ENCODE measurements at places on chromosomes 11 and 22. TPM values are rescaled to one million over a fixed set of nuclear protein-coding genes. Genes with fewer than 3 reads are reported as not detected.

- no peaks in the 10 kb centered on the region for H3K27me3 ChIP-seq
- peak overlapping the region; percentile 98 for H3K4me3 ChIP-seq
- H3K4me1 ChIP-seq: peaks cover 40% of the 10 kb centered on the region
- peaks cover 22% of the 10 kb centered on the region for H3K36me3 ChIP-seq
- peak overlapping the region; percentile 94 for H3K27ac ChIP-seq
- no peak for DNase-seq
Measured at GRCh38 chr11:66844496-66845142, 1.4 kb downstream of the RCE1 start.

DNA sequence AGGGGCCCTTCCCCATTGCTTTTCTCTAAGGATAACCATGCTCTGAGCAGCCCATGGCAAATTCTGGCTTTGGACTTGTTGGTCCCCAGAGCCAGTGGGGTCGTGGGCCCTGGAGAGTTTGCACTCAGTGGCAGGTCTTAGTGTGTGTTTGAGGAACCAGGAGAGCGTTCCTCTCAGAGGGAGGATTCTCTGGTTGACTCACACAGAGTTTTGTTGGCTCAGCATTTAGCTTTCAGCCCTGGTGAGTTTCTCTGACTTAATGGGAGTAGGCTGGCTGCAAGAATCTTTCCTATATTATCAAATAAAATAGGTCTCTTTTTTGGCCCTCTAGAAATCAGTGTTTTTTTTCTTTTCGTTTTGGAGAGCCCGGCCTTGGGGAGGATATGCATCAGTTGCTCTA lies 20.9 kb downstream of the ST14 start:
- no peak for DNase-seq
- no peaks in the 10 kb centered on the region for H3K27me3 ChIP-seq
- H3K27ac ChIP-seq: no peak overlapping the region
- H3K4me3 ChIP-seq: no peak overlapping the region
- no peaks in the 10 kb centered on the region for H3K4me1 ChIP-seq

- H3K4me3 ChIP-seq: no peak overlapping the region
- no peaks in the 10 kb centered on the region for H3K4me1 ChIP-seq
- no peak for DNase-seq
- no peak overlapping the region for H3K27ac ChIP-seq
- H3K36me3 ChIP-seq: peaks cover 3% of the 10 kb centered on the region
Measured at GRCh38 chr22:42905217-42905616, 48.1 kb upstream of the ARFGAP3 start.

GRCh38 chr22:22772396-22772795 lies 115.2 kb upstream of the IGLL5 start:
- H3K36me3 ChIP-seq: no peaks in the 10 kb centered on the region
- no peak for DNase-seq
- H3K4me3 ChIP-seq: no peak overlapping the region

- H3K27ac ChIP-seq: peak overlapping the region; percentile 79
- H3K27me3 ChIP-seq: no peaks in the 10 kb centered on the region
- peaks cover 36% of the 10 kb centered on the region for H3K4me1 ChIP-seq
- peaks cover 2% of the 10 kb centered on the region for H3K36me3 ChIP-seq
Measured at GRCh38 chr11:96241331-96241841, 101.6 kb downstream of the MAML2 start.

GRCh38 chr11:16783321-16783801 lies 44.9 kb downstream of the C11orf58 start:
- no peak overlapping the region for H3K27ac ChIP-seq
- no peak for DNase-seq
- H3K4me1 ChIP-seq: peaks cover 2% of the 10 kb centered on the region

DNA sequence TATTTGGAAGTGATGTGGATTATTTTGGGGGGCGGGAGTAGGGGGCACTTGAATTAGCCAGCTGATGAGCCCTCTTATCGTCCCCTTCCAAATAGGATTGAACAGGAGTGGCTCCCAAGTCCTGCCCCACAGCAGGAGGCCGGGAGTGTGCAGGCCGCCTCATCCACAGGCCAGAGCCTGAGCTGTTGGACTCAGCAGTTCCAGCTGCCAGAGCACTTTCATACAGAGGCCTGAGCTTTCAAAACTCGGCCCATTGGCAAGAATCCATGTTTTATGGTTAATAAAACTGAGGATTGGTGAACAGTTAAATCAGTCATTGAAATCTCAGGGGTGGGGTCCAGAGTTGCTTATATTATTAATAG lies 9.6 kb downstream of the FAM118A start:
- peak overlapping the region; percentile 96 for H3K27ac ChIP-seq
- peaks cover 7% of the 10 kb centered on the region for H3K36me3 ChIP-seq
- peaks cover 65% of the 10 kb centered on the region for H3K4me1 ChIP-seq
- H3K27me3 ChIP-seq: no peaks in the 10 kb centered on the region

DNA sequence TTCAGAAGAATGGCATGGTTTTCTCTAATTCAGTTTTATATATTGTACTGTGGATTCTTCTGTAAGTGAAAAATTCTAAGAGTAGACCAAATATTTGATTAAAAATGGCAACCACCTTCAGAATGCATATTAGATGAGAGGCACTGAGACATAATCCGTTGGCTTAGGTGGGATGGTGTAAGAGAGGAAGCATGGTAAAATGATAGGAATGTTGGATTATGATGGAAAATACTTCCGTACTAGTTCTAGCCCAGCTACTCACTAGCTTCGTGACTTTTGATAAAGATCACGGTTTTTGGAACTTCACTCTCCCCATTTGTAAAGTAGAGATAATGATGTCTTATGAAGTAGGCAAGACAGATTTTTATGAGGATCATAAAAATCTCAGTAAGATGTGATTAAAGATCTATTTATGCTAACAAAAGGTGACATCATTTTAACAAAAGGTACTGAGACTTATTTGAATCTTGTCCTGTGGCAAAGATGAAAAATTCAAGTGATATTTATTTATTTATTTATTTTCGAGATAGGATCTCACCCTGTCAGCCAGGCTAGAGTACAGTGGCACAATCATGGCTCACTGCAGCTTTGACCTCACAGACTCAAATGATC lies 37.5 kb downstream of the UVRAG start:
- no peak overlapping the region for H3K4me3 ChIP-seq
- H3K4me1 ChIP-seq: peaks cover 9% of the 10 kb centered on the region
- peaks cover 27% of the 10 kb centered on the region for H3K36me3 ChIP-seq
- no peak for DNase-seq
- H3K27me3 ChIP-seq: no peaks in the 10 kb centered on the region
- no peak overlapping the region for H3K27ac ChIP-seq

- no peak overlapping the region for H3K27ac ChIP-seq
- H3K4me1 ChIP-seq: no peaks in the 10 kb centered on the region
- no peak for DNase-seq
- no peaks in the 10 kb centered on the region for H3K36me3 ChIP-seq
Measured at GRCh38 chr11:41816396-41816795, 356.9 kb upstream of the LRRC4C start.

GRCh38 chr11:117743121-117743815 lies 53.7 kb downstream of the DSCAML1 start:
- H3K4me3 ChIP-seq: no peak overlapping the region
- H3K27me3 ChIP-seq: no peaks in the 10 kb centered on the region
- peaks cover 5% of the 10 kb centered on the region for H3K4me1 ChIP-seq
- H3K27ac ChIP-seq: no peak overlapping the region
- DNase-seq: no peak

- no peaks in the 10 kb centered on the region for H3K36me3 ChIP-seq
- no peak overlapping the region for H3K27ac ChIP-seq
- peaks cover 20% of the 10 kb centered on the region for H3K4me1 ChIP-seq
- H3K27me3 ChIP-seq: peaks cover 15% of the 10 kb centered on the region
Measured at GRCh38 chr11:34609850-34610249, 11.0 kb upstream of the EHF start.

DNA sequence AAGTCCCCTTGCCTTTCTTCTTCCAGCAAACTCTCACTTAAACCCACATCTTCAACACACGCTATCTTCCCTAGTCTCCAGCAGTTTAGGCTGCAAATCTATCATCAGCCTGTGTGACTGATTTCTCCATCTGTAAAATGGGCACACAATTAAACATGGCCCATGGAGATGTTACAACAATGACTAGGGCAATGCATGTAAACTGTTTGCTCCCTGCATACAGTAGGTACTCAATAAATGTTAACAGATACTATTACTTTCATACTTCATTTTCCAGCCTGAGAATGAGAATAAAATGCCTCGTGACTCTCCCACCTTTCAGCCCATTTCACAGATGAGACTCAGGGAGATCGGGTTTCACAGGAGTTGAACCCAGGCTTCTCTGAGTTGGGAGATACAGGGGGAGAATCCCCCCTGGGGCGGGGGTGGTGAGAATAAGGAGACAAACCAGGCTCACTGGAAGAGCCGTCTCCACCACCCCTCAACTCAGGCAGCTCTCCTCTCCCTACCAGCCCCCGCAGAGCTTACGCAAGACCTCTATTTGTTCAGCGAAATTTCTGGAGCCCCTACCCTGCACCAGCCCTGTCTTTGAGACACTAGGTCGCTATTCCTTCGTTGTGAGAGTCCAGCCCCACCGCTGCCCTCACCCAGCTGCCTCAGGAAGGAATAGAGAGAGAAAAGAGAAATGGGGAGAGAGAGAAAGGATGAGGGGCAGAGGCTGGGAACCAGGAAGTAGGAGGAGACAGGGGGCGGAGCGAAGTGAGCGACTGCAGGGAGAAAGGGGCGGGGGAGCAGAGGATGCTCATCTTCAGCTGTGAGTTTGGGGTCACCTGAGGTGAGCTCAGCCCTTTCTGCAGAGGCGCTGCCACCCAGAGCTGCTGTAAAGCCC lies 42.1 kb upstream of the KLHL35 start:
- H3K4me1 ChIP-seq: peaks cover 12% of the 10 kb centered on the region
- no peaks in the 10 kb centered on the region for H3K27me3 ChIP-seq
- H3K27ac ChIP-seq: peak overlapping the region; percentile 85

GRCh38 chr22:19663286-19663815 lies 51.0 kb upstream of the SEPTIN5 start:
- no peaks in the 10 kb centered on the region for H3K36me3 ChIP-seq
- H3K4me3 ChIP-seq: no peak overlapping the region
- H3K27me3 ChIP-seq: no peaks in the 10 kb centered on the region

DNA sequence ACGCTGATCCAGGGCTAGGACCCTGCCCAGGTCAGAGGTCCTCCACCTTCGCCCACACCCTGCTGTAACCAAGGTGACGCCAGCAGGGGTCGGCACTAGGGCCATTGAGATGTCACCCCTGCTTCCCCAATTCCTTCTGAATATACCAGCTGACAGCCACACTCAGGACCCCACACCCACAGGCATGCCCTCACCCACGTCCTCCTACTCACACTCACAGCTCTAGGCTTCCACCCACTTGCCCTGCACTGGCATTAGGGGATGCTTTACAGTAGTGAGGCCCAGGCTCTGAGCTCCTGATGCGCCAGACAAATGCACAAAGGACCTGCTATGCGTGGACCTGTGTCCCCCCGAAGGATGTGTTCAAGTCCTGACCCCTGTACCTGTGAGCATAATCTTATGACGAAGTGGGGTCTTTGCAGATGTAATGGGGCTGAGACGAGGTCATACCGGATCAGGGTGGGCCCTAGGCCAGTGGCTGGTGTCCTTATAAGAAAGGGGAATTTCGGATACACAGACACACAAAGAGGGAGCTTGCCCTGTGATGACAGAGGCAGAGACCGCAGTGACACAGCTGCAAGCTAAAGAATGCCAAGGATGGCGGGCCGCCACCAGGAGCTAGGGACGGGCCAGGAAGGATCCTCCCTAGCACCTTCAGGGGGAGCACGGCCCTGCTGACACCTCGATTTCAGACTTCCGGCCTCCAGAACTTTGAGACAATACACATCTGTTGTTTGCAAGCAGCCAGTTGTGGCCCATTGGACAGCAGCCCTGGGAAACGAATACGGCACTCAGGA lies 11.2 kb downstream of the WNT11 start:
- H3K4me3 ChIP-seq: no peak overlapping the region
- H3K27me3 ChIP-seq: no peaks in the 10 kb centered on the region
- H3K4me1 ChIP-seq: no peaks in the 10 kb centered on the region

DNA sequence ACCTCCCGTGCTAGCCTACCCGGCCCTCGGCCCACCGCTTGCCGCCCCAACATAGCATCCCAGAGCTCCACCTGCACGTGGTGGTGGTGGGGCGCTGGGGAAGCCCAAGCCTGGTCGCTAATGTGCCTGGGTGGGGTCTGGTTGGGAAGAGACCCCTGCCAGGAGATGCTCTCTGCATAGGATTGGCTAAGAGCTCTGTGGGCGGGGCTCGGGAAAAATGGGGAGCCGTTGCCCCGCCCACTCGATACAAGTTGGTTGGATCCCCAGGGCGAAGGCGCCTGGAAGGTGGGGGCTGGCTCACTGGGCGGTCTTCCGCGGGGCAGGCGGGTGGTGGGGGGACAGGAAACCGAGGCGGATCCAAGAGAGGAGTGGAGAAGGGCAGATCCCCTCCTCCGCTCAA lies 7.6 kb downstream of the LRRC10B start:
- peaks cover 33% of the 10 kb centered on the region for H3K27me3 ChIP-seq
- H3K4me3 ChIP-seq: no peak overlapping the region
- H3K4me1 ChIP-seq: peaks cover 4% of the 10 kb centered on the region
- peak; percentile 22 for DNase-seq

GRCh38 chr11:72719144-72719543 lies 33.1 kb downstream of the ARAP1 start:
- peaks cover 41% of the 10 kb centered on the region for H3K4me1 ChIP-seq
- H3K27me3 ChIP-seq: no peaks in the 10 kb centered on the region
- peak overlapping the region; percentile 94 for H3K4me3 ChIP-seq
- H3K36me3 ChIP-seq: peaks cover 2% of the 10 kb centered on the region

- H3K4me1 ChIP-seq: peaks cover 34% of the 10 kb centered on the region
- peak overlapping the region; percentile 27 for H3K27ac ChIP-seq
- H3K36me3 ChIP-seq: no peaks in the 10 kb centered on the region
- H3K4me3 ChIP-seq: no peak overlapping the region
- H3K27me3 ChIP-seq: no peaks in the 10 kb centered on the region
Measured at GRCh38 chr11:9753021-9753420, 89.1 kb downstream of the SWAP70 start.

GRCh38 chr11:62401356-62401755 lies 17.5 kb upstream of the SCGB1A1 start:
- peak overlapping the region; percentile 87 for H3K4me3 ChIP-seq
- peaks cover 51% of the 10 kb centered on the region for H3K4me1 ChIP-seq
- peak overlapping the region; percentile 91 for H3K27ac ChIP-seq
- H3K36me3 ChIP-seq: no peaks in the 10 kb centered on the region
- DNase-seq: no peak

- DNase-seq: peak; percentile 49
- H3K4me3 ChIP-seq: peak overlapping the region; percentile 88
- H3K4me1 ChIP-seq: peaks cover 28% of the 10 kb centered on the region
- peak overlapping the region; percentile 83 for H3K27ac ChIP-seq
Measured at GRCh38 chr11:117179048-117179999, 781 bp downstream of the SIDT2 start.

- H3K36me3 ChIP-seq: peaks cover 24% of the 10 kb centered on the region
- no peak for DNase-seq
- peak overlapping the region; percentile 38 for H3K27ac ChIP-seq
- H3K4me1 ChIP-seq: peaks cover 22% of the 10 kb centered on the region
- no peaks in the 10 kb centered on the region for H3K27me3 ChIP-seq
Measured at GRCh38 chr22:31329029-31329428, 17.1 kb downstream of the PATZ1 start.

NPTXR gene
- 0.85 TPM for total RNA-seq

LMO2 gene
- 0.21 TPM for total RNA-seq

MRGPRE gene
- not detected for total RNA-seq

PDGFD gene
- total RNA-seq: not detected

C11orf98 gene
- total RNA-seq: 159 TPM

CNIH2 gene
- total RNA-seq: 2.2 TPM

XKR3 gene
- not detected for total RNA-seq
